CD4-positive, alpha-beta T cell treated with Interleukin-15 for 4 hours (primary cell): ENCODE measurements at places on chromosomes 4 and X.

DNA sequence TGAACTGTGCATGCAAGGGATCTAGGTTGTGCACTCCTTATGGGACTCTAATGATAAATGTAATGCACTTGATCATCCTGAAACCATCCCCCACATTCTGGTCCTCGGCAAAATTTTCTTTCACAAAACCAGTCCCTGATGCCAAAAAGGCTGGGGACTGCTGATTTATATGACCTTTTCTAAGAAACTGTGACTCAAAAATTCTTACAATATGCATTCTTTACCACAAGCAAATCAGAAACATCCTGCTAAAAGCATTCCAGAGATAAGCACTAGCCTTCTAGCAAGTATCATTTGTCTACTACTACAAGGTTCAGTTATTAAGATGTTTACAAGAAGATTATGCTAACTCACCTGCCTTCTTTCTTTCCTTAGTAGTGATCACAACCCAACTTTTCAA, 166.5 kb upstream of the PCDH7 start:
- no peak for DNase-seq

GRCh38 chrX:103640401-103641155, 11.8 kb downstream of the TCEAL1 start:
- no peak for DNase-seq

DNA sequence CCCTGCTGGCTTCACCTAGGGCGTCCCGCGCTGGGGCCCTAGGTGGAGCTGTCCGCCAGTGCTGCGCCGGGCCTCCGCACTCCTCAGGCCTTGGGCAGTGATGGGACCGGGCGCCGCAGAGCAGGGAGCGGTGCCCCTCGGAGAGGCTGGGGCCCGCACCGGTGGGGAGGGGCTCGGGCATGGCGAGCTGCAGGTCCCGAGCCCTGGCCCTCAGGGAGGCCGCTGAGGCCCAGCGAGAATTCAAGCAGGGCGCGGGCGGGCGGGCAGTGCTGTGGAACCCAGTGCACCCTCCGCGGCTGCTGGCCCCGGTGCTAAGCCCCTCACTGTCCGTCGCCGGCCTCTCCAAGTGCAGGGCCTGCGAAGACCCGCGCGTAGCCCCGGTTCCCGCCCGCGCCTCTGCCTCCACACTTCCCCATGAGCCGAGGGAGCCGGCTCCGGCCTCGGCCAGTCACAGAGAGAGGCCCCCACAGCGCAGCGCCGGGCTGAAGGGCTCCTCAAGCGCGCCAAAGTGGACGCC, 565.1 kb upstream of the NDST4 start:
- DNase-seq, result no peak

DNA sequence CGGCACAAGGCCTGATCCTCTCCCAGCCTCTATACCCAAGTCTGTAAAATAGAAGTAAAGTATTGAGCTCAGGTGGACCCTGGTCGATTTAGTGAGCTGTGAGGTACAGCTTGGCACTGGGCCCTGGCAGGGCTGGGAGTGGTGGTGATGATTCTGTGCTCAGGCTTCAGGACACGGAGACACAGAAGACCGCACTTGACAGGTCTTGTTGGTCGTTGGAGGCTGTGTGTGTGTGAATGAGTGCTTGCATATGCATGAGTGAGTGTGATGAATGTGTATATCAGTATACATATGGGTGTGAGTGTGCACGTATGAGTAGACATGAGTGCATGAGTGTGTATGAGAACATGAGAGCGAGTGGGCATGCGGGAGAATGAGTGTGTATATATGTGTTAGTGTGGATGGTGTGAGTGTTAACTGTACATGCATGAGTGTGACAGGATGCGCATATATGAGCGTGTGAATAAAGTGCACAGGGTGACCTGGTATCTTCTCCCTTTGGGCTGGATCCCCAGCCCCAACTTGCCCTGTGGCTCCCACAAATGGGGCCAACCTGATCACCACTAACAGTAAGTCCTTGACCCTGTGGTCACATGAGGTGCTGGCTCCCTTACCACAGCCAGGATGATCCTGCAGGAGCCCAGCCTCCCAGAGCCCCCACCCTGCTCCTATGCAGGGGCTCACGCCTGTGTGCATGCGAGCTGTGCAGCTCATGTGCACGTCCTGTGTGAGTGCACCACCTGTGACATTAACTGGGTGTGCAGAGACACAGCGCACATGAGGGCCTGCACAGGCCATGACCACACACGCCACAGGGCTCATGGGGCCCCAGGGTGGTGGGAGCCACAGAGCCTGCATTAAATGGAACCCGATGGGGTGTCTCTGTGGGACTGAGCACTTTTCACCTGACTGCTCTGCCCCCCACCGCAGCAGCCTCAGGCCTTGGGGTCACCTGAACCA, 20.8 kb downstream of the SH3BP2 start:
- DNase-seq, result no peak

- no peak for DNase-seq
Observed at GRCh38 chr4:150679765-150680343, 97.9 kb downstream of the MAB21L2 start.

- no peak for DNase-seq
Observed at GRCh38 chr4:17468619-17469221, 43.2 kb downstream of the QDPR start.

- DNase-seq, result no peak
Observed at GRCh38 chrX:8084006-8084405, 87.1 kb downstream of the VCX2 start.
